ENCODE measurements at places on chromosomes 11 and 22.

- no peak for DNase-seq
These were observed 24.3 kb upstream of the SMCO4 start for GRCh38 chr11:93567401-93567895.

GRCh38 chr11:33040862-33041453 lies 1.6 kb downstream of the TCP11L1 start:
- DNase-seq, result no peak

DNA sequence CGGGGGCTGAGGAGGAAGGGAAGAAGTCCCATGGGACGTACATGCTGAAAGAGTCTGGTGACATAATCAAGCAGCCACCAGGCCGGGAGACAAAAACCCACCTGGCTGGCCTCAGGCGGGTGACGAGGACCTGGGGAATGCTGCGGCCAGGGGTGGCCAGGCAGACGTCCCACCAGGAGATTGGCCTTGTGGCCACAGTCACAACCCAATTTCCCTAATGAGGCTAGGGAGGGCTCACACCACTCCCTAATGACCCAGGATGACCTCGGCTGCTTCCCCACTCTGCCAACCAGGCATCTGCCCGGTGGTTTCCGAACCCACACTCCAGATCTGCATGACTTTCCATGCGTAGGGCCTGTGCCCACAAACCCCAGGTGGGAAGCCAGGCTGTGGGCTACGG lies 66.9 kb downstream of the SCUBE1 start:
- DNase-seq, result no peak

- DNase-seq, result peak; percentile 72
These were observed 1.1 kb upstream of the CD6 start for GRCh38 chr11:60970369-60970774.
